NCI-H187 (cell line): ENCODE measurements at places on chromosomes 12 and 14.

- DNase-seq = no peak
These were observed at the start of gene TAS2R30 for GRCh38 chr12:11134305-11134704. Gene TAS2R30, minus strand, starts transcription at chr12:11134644. Its CDS starts 400 bp downstream, at chr12:11134244.

GRCh38 chr12:16789204-16789790, 183.3 kb upstream of the LMO3 start:
- no peak for DNase-seq

DNA sequence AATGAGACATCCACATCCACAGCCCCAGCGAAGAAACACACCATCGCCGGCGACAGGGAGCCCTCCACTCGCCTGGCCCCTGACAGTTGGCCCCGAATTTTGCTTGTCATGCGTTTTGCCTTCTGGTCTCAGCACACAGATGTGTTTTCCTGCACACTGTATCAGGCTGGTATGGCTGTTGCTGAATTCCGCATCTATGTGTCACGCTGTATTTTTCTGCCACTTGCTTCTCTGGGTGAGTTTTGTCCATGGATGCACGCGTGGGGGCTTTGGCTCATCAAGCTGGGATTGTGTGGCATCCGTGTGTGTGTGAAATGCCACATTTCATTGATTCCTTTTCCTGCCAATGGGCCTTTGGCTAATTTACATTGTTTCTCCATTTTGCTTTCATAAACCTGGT, 26.5 kb downstream of the ARL6IP4 start:
- no peak for DNase-seq

DNA sequence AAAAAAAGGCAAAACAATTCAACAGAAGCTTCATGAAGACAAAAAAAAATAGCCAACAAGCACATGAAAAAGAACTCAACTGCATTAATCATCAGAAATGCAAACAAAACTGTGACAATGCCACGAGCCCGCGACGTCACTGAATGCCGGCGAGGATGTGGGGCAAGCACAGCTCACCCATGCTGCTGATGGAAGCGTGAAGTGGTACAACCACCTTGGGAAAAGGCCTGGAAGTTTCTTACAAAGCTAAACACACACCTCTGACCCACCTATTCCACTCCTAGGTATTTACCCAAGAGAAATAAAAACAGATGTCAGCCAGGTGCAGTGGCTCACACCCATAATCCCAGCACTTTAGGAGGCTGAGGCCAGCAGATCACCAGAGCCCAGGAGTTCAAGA, 10.5 kb downstream of the BTBD6 start:
- DNase-seq = no peak

DNA sequence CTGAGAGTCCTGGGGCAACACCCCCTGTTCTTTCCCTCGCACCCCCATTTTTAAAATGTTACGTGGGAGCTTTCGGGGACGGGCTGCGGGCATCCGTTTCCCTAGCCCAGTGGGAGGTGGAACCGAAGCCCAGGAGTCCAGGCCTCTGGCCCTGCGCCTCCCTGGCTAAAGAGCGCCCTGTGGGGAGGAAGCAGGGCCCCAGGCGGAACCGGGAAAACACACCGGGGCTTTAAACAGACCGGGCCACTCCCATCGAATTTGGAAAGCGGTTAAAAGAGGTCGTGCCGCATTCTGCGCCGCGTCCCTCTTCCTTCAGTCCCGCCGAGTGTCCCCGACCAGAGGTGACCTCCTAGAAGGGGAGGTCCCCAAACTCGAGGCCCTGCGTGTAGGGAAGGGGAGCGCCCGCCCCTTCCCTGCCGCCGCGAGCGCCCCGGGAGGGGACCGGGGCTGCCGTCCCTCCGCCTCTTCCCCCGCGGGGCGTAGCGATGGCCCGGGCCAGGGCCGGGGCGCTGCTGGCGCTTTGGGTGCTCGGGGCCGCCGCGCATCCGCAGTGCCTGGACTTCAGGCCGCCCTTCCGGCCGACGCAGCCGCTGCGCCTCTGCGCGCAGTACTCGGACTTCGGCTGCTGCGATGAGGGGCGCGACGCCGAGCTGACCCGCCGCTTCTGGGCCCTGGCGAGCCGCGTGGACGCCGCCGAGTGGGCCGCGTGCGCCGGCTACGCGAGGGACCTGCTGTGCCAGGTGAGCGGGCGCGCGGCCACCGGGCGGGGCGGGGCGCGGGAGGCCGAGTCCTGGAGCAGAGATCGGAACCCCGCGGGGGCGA, at the start of gene HHIPL1:
Gene HHIPL1, plus strand, starts transcription at position 407 of the 822 bp plus-strand sequence. Its CDS starts 79 bp downstream, at position 486.
- no peak for DNase-seq

- no peak for DNase-seq
These were observed 220.8 kb upstream of the MYL2 start for GRCh38 chr12:111141205-111141604.

DNA sequence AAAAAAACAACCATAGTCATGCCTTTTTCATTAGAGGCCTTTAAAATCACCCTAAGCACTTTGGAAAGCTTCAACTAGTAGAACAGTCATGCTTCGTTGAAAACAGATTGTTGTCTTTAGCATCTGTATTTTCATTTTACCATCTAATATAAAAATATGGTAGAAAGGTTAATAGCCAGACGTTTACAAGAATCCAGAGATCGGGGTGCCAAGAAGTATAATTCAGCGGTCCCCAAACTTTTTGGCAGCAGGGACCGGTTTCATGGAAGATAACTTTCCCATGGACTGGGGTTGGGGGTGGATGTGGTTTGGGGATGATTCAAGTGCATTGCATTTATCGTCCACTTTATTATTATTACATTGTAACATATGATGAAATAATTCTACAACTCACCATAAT, 138.4 kb downstream of the GLT1D1 start:
- no peak for DNase-seq

DNA sequence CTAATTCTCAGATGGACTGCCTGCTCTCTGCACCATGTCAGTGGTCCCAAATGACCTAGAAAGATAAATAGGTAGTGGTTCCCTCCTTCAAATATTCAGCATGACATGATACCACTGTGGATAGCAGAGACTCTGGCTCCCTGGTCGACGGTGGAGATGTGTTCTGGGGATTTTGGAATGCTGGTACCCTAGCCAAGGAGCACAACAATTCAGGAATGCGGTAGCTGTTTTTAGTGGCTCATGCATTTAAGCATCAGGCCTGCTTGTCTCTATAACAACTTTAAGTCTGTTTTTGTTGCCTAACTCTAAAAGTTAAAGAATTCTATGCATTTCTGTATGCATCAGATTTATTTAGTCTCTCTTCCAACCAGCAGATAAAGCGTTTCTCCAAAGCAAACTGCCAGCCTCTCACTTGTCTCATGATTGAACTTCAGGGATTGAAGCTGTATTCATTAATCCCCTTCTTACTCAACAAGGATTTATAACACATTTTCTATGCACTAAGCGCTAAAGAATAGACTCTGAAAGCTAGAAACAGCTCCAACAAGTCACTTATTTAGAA, 164.9 kb upstream of the BMP4 start:
- no peak for DNase-seq

DNA sequence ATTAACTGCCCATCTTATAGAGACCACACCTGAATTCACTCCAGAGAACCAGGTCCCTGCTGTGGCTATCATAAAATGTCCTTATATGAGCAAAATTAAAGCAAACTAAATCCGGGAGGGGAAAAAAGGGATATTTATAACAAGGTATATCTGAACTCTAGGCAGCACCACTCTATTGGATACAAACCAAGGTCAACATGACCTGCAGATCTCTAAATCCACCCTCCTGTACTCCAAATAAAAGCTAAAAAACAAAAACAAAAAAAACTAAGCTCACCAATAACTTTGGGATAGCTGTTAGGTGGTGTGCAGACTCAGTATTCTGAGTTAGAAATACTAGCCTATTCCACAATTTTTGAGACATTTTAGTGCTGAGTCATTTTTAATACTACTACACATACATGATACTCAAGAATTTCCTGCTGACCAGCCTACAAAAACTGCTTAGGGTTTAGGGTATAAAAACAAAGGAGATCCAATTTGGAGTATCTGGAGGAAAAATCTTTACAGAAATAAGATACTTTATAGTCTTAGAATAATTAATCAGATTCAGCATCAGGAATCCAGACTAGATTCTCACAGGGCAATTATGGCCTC, 46.6 kb upstream of the LTBP2 start:
- DNase-seq = no peak

DNA sequence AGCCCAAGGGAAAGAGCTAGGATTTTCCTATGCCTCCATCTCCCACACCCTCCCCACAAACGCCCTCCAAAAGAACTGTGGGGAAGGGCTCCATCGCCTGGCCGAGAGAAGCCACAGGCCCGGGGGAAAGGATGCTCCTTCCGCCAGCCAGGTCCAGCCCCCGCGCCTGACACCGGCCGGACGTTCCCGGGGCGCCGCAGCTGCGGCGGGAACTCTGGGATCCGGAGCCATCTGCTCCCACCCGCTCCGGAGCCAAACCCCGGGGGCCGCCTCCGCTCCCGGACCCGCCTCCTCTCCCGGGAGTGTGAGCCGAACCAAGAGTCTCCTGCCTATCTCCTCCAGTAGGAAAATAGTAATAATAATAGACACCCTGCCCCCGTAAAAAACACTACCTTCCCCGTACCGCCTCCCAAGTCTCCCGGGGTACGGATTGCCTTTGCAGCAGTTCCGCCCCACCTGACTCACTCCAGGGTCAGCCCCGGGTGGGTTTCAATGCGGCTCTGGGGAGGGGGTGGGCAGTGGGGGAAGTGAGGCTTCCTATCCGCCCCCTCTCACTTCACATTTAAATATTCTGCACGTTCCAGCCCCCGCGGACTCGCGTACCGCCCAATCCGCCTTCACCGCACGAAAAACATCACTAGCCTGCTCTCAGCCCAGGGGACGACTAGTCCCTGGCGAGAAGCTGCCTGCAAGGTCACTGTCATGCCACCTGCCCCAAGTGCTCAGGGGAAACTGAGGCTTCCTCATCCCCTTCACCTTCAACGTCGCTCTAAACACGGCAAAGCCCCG, 2.4 kb downstream of the AGAP2 start:
- no peak for DNase-seq

DNA sequence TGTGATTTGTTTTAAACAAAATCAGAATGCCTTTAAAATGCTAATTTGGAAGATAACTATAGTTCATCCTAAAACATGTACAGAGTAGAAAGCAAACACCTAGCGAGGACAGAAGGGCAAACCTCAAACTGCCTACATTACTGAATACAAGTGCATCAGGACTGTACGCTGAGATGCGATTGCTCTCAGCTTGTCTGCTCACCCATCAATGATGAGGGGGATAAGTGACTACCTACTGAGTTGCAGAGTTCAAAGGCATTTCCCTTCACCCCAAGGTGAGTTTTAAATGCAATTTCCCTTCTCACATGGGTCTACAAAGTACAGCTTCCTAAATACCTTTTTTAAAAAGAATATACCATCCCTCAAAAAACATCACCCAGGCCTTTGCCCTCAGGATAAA, 52.9 kb downstream of the PHLDA1 start:
- DNase-seq = no peak

- DNase-seq = no peak
These were observed 8.2 kb downstream of the SPRYD3 start for GRCh38 chr12:53070877-53071492.

DNA sequence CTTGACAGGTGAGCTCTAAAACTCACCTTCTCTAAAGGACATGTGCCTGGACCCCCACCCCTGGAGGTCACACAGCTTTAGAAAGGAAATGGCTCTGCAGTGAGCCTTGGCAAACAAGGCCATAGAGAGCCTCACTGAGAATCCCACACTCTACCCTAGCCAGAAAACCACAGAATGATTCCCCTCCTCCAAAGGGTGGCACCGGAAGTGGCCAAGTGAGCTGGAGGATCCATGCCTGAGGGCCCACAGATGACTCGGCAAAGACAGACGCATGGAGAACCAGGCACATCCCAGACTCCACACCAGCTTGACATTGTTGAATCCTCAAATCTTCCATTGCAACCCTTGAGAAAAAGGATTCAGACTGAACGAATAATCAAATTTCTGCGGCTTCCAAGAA, 54.2 kb upstream of the PTHLH start:
- peak; percentile 23 for DNase-seq

- no peak for DNase-seq
These were observed 48.2 kb upstream of the PLXNC1 start for GRCh38 chr12:94100211-94100627.

DNA sequence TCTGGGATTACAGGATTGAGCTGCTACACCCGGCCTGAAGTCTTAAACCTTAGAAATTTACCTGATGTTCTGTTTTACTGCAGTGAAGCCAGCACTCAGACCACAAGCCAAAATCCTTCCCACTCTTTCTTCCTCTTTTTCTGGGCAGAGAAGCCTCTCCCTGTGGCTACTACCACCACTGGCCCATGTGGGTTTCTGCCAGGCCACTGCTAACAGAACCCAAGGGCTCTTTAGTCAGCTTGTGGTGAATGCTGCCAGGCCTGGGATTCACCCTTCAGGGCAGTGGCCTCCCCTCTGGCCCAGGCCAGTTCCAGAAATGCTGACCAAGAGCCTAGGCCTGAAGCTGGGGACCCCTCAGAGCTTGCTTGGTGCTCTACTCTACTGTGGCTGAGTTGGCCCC, 35.3 kb downstream of the GAS2L3 start:
- no peak for DNase-seq

DNA sequence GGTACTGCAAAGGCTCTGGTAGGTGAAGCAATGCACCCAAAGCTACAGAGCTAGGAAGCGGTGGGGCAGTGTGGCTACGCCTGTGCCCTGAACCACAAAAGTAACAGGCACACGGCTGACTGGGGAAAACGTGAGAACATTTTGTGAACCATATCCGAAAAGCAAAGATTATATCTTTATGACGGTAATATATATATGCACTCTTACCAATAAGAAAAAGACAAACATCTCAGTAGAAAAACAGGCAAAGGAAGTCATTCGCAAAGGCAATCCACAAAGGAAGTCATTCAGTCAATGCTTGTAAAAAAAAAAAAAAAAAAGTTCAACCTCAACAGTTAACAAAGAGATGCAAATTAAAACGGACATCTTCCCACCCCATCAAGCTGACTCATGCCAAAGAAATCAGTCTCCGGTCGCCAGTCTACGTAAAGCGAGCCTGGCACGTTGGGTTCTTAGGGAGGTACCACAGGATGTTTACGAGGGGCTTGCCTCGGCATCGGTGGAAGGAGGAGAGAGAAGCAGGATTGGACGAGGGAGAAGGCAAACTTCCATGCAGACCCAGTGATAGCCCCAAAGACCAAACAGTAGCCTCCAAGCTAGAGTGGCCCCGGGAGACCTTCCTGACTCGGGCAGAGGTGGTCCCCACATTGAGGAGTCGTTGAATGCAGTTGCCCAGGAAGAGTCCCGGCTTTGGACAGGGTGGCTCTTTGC, 39.4 kb upstream of the PPP2R5C start:
- DNase-seq = no peak

- DNase-seq = no peak
These were observed 233.2 kb downstream of the NRXN3 start for GRCh38 chr14:78403278-78403815.
